WTC11 (cell line): ENCODE measurements at places on chromosomes 5 and 9.

DNA sequence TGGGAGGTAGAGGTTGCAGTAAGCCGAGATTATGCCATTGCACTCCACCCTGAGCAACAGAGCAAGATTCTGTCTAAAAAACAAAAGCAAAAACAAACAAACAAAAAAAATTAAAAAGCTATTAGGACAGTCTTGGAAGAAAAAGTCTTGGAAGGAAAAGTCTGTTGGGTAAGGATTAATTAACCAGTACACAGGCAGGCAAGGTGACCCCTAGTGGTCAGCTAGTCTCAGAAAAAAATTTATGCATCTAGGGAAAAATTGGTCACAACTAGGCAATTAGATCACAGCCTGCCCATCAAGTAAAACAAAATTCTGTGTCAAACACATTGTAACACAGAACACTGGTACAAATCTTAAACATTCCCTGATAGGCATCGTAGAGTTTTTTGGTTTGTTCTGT lies 6.7 kb upstream of the ANKRD18B start:
- no peak for DNase-seq

GRCh38 chr9:136189394-136190236 lies 15.3 kb downstream of the LHX3 start:
- peak; percentile 9 for DNase-seq

- DNase-seq: no peak
Observed at GRCh38 chr5:178216779-178217178, 12.4 kb downstream of the HNRNPAB start.

GRCh38 chr9:90099262-90099963 lies 494.6 kb downstream of the GADD45G start:
- no peak for DNase-seq

DNA sequence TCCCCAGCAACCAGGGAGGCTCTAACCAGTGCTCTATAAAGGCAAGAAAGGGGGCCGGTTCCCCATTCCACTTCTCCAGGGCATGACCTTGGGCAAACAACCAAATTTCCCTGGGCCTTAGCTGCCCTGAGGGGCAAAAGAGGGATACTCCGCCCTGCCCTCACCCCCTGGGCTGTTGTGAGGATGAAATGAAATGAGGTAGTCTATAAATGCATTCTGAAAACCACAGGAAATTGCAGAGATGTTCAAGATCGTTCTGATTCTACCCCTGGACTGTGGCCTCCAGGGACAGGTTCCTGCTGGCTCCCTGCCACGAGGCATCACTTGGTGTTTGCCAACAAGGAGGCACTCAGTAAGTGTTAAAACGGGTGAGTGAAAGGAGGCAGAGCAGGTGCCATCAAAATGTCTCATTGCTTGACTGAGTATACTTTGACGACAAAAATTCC lies 5.7 kb downstream of the RAPGEF1 start:
- DNase-seq: no peak

GRCh38 chr5:171739271-171739670 lies 46.3 kb upstream of the SMIM23 start:
- DNase-seq: no peak

DNA sequence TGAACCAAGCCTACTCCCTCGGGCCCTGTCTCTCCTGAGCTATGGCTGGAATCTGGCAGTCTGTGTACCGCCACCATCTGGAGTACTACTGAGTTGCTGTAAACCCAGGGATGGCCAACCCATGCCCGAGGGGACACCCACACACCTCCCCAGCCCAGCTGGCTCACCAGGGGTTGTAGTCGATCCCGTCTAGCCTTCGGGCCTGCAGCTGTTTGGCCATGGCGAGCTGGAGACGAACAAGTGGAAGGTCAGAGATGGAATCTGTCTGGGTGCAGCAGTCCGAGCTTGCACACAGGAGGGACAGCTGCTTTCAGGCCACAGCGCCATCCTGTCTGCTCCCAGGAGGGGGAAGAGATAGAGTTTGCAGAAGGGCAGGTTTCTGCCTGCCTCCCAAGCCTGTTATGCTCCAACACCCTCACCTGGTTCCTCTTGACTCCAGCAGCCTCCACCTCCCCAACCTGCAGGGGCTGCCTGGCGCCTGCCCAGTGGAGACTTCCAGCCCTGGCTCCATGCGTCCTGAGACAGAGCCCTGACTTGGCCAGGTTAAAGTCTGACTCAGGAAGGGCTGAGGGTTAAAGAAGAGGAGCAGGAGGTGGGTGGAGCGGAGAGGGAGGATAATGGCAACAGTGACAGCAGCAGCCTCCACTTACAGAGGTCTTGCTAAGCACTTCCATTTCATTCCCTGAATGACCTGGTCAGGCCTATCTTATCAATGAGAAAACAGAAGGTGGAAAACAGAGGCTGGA lies 15.8 kb upstream of the SPOUT1 start:
- peak; percentile 45 for DNase-seq

DNA sequence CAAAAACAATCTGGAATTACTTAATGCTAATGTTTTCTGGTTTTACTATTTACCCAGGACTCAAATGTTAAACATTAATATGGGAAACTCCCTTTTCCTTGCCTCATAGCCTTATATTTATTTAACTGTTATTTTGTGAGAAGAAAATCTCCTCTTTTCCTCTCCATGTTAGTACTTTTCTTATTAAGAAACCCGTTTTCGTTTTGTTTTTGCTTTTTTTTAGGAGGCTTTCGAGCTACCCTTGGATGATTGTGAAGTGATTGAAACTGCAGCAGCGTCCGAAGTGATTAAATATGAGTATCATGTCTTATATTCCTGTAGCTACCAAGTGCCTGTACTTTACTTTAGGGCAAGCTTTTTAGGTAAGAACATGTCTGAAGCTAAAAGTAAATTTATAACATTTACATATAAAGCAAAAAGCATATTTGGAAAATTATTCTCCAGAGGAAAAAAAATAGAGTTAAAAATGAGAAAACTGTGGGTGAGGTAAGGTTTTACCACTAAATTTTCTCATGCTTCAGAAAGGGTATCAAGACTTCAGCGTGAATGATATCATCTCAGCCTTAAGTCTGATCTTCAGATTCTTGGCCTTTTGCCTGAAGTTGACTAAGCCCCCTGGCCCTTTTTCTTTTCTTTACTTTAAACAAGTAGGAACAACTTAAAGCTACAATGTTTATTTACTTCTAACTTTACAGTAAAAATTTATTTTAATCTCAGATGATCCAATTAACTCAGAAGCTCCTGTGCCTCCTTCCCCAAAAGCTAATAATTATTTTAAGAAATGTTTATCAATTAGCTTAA lies 113.8 kb downstream of the RPS23 start:
- DNase-seq: no peak

GRCh38 chr9:121972501-121972981 lies 120.6 kb downstream of the TTLL11 start:
- DNase-seq: no peak

GRCh38 chr5:56686337-56687195 lies 128.8 kb upstream of the MAP3K1 start:
- no peak for DNase-seq

- no peak for DNase-seq
Observed at GRCh38 chr9:91880378-91880972, 69.6 kb downstream of the ROR2 start.

DNA sequence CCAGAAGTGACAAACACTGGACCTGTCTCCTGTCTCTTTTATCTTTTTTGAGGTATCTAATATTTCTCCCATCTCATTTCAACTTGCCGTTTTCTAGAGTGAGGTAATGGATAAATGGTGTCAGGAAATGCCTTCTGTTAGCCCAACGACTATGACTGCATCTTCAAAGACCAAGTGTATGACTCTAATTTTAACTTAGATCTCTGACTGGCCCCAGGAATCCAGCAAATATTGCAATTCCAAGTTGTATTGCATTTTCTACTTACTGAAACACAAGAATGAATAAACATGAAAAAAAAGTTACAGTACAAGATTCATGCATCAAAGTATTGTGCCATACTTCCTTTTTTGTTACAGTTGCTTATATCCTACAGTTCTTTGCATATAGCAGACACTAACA lies 26.3 kb downstream of the SLC28A3 start:
- DNase-seq: no peak

DNA sequence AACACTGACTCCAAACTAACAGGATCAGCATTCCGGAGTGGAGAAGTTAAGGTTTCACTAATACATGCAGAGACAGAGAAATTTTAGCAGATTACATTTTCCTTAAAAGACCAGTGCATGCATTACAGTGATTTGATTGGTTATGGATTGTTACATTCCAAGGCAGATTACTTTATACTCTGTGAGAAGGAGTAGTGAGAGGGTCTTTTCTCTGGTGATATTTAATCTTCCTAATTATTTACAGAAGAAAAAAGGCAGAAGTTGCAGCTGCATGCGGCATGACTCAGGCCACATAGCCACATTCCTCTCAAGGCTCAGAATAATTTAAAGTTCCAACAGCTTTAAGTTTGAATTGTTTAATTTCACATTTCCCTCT lies 53.0 kb upstream of the PDZD2 start:
- no peak for DNase-seq

- DNase-seq: no peak
Observed at GRCh38 chr5:9192266-9192665, 353.6 kb downstream of the SEMA5A start.

DNA sequence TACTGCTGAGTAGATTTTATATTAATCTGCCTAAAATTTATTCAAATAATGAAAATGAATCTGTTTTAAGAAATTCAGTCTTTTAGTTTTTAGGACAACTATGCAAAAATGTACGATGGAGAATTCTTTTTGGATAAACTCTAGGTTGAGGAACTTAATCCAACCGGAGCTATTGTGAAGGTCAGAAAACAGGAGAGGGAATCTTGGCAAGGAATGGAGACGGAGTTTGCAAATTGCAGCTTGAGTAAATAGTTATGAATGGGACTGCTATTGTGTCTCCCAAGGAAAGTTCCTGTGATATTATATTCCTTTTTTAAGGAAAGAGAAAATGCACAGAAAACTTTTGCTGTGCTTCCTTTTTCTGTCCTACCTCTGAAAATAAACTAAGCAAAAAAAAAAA lies 67.9 kb downstream of the IQGAP2 start:
- DNase-seq: no peak

- no peak for DNase-seq
Observed at GRCh38 chr5:149268928-149269557, 2.6 kb upstream of the AFAP1L1 start.

DNA sequence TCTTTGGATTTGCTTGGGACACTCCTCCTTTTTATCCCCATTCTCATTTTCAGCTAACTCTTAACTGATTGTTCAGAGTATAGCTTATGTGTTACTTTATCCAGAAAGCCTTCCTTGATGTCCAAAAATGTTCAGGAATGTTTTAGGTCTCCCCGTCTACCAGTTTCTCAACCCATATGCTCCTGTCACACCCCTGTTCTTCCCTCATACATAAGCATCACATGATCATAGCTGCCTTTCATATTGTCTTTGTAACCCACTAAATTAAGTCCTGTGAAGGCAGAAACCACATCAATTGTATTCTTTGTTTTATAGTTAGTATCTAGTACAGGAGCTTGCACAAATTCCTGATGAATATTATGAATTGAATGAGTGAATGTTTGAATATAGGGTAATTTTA lies 321.9 kb upstream of the ACTBL2 start:
- DNase-seq: no peak

- DNase-seq: no peak
Observed at GRCh38 chr5:91313757-91314673, 69.1 kb downstream of the ARRDC3 start.

DNA sequence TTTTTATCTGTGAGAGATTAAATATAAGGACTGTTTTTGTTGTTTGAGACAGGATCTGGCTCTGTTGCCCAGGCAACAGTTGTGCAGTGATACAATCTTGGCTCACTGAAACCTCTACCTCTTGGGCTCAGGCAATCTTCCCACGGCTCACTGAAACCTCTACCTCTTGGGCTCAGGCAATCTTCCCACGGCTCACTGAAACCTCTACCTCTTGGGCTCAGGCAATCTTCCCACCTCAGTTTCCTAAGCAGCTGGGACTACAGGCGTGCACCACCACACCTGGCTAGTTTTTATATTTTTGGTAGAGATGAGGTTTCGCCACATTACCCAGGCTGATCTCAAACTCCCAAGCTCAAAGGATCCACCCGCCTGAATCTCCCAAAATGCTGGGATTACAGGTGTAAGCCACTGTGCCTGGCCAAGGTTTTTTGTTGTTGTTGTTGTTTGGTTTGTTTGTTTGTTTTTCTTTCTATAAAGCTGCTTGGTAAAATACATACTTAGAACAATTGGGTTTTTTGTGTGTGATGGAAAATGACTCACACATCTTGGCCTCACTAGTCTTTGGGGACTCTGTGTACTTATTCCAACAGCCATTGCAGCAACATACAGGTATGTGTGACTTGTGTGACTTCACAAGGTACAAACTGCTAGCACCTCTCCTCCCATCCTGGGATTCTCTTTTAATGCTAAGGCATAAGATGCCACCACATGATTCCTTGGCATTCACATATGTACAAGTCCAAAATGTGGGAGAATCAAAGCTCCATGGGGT lies 36.5 kb upstream of the RASA1 start:
- DNase-seq: no peak

- DNase-seq: no peak
Observed at GRCh38 chr5:72465066-72465465, 42.1 kb downstream of the ZNF366 start.

GRCh38 chr5:107424491-107424890 lies 246.2 kb downstream of the EFNA5 start:
- DNase-seq: no peak

- no peak for DNase-seq
Observed at GRCh38 chr9:107360098-107360497, 77.0 kb downstream of the RAD23B start.

DNA sequence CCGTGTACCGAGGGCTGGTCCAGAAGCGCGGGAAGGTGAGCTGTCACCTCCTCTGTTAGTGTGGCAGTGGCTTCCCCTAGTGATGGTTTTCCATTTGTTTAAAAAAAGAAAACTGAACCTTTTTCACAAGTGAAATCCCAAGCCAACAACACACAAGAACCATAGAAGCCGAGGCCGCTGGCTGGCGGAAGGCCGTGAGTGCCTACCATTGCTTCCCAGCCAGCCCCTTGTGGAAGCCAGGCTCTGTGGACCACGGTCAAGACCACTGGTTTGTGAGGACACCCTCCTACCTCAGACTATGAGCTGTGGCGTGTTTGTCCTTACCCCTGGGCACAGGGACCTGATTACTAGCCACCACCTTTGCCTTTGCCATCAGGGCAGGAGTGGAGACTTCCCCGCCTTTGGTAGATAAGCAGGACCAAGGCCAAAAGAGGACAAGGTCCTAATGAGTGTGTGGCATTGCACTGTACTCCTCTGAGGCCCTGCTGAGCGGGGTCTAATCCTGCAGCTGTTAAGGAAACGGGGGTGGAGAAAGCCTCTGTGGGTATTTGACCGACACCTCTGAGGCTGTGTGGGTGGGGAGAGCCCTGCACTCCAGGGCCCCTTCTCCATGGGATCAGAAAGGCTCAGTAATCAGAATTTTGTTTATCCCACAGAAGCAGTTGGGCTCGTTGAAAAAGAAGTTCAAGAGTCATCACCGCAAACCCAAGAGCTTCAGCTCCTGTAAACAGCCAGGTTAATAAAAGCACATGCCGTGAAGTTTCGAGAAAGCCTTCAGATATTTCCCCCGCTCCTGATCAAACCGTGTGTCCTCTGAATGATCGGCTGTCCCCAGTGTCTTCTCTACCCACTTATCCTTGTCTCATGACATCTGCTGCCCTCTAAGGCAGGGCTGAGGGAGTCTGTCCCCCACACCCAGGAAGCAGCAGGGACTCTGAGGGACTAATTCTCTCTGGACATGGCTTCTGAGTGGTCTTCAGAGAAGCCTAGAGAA lies 4.3 kb downstream of the SURF2 start:
- DNase-seq: no peak
